ENCODE measurements at places on chromosomes 1 and 21. TPM values are rescaled to one million over a fixed set of nuclear protein-coding genes. Genes with fewer than 3 reads are reported as not detected.
A peak's percentile ranks its signal among the peaks of the same experiment; 100 is the strongest.

DNA sequence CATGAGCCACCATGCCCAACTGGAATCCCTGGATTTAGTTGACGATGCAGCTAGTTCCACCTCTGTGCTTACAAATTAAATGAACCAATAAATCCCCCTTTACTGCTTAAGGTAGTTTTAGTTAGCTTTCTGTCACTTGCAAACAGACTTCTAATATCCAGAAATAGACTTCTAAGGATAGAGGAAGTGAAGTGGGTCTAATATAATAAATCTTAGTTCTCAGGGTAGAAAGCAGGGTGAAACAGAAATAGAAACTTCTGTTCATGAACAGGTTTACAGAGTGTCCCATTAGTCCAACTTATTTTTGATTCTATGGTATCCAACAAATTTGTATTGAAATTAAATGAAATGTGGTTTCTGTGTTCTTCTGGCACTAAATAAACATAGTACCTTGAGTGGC is 20.1 kb downstream of the BCAS2 start:
- no peaks in the 10 kb centered on the region for H3K4me1 ChIP-seq
- H3K27ac ChIP-seq, result no peak overlapping the region
- no peak overlapping the region for H3K4me3 ChIP-seq
- H3K36me3 ChIP-seq, result peaks cover 27% of the 10 kb centered on the region
- DNase-seq, result no peak
- H3K27me3 ChIP-seq, result no peaks in the 10 kb centered on the region

- no peaks in the 10 kb centered on the region for H3K27me3 ChIP-seq
- no peak overlapping the region for H3K4me3 ChIP-seq
- DNase-seq, result peak; percentile 59
- H3K4me1 ChIP-seq, result peaks cover 17% of the 10 kb centered on the region
- H3K36me3 ChIP-seq, result peaks cover 5% of the 10 kb centered on the region
Observed at GRCh38 chr1:26697978-26698849, 2.4 kb downstream of the ARID1A start.

- no peak overlapping the region for H3K27ac ChIP-seq
- H3K27me3 ChIP-seq, result no peaks in the 10 kb centered on the region
- no peak overlapping the region for H3K4me3 ChIP-seq
- no peak for DNase-seq
- no peaks in the 10 kb centered on the region for H3K36me3 ChIP-seq
- H3K4me1 ChIP-seq, result peaks cover 7% of the 10 kb centered on the region
Observed at GRCh38 chr1:160952129-160952510, 2.5 kb downstream of the ITLN2 start.

- no peak for DNase-seq
- no peaks in the 10 kb centered on the region for H3K27me3 ChIP-seq
- peaks cover 17% of the 10 kb centered on the region for H3K36me3 ChIP-seq
- H3K27ac ChIP-seq, result peak overlapping the region; percentile 51
Observed at GRCh38 chr21:44872323-44872648, 1.2 kb downstream of the PTTG1IP start.

DNA sequence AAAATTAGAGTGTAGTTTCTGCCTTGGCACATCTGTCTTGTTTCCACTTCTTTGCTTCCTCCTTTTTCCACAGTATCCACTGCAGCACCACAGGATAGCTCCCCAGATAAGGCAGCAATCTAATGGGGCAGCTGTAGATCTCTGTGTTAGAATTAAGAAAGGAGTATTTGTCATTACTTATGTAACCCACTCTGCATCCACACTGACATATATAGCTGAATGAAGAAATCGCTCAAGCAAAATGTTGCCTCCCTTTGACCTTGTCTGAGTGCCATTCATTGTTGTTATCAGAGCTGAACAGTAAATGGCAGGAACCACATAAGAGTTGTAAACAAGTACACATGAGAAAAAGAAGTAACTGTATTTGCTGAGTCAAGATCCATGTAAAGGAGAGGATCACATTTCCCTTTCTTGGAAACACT is 45.9 kb upstream of the DPH5 start:
- H3K27me3 ChIP-seq, result no peaks in the 10 kb centered on the region
- peaks cover 48% of the 10 kb centered on the region for H3K4me1 ChIP-seq
- no peak for DNase-seq

- no peak for DNase-seq
- no peak overlapping the region for H3K4me3 ChIP-seq
- no peak overlapping the region for H3K27ac ChIP-seq
- no peaks in the 10 kb centered on the region for H3K27me3 ChIP-seq
- no peaks in the 10 kb centered on the region for H3K36me3 ChIP-seq
- H3K4me1 ChIP-seq, result no peaks in the 10 kb centered on the region
Observed at GRCh38 chr1:7648761-7649384, 122.2 kb upstream of the VAMP3 start.

- H3K27me3 ChIP-seq, result no peaks in the 10 kb centered on the region
- no peak overlapping the region for H3K27ac ChIP-seq
- no peak overlapping the region for H3K4me3 ChIP-seq
- peaks cover 21% of the 10 kb centered on the region for H3K4me1 ChIP-seq
- no peaks in the 10 kb centered on the region for H3K36me3 ChIP-seq
Observed at GRCh38 chr21:14569868-14570267, 23.8 kb upstream of the SAMSN1 start.

GRCh38 chr21:15604413-15604812 is 125.4 kb upstream of the USP25 start:
- H3K4me3 ChIP-seq, result no peak overlapping the region
- no peaks in the 10 kb centered on the region for H3K4me1 ChIP-seq
- no peak overlapping the region for H3K27ac ChIP-seq
- H3K27me3 ChIP-seq, result no peaks in the 10 kb centered on the region
- DNase-seq, result no peak

DNA sequence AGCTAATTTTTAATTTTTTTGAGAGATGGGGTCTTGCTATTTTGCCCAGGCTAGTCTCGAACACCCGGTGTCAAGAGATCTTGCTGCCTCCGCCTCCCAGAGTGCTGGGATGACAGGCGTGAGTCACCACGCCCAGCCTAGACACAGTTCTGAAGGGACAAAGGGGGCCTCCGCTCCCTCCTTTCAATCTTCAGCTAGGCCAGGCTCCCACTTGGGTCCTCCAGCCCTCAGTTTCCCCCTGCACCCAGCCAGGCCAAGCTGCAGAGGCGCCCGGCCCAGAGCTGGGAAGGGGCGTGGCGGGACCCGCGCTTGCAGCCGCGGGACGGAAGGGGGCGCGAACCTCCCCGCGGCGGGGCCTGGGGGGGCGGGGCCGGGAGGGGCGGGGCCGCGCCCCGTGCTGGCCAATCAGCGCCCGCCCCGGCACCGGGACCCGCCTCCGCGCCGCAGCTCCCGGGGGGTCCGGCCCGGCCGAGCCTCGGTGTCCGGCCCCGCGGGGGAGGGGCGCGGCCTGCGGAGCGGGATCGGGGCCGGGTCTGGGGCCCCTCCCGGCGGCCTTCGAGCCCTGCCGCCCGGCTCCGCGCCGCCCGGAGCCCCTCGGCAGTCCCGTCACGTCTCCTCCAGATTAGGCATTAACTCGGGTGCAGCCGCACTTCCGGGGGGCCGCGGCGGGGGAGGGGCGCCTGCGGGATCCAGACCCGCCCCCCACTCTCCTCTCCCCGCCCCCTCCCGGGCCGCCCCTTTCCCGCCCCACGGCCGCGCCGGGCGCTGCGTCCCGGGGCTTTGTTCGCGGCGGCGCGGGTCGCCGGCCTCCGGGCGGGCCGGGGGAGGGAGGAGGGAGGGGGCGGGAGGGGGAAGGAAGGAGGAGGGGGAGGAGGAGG is 559 bp upstream of the AGRN start:
- peaks cover 19% of the 10 kb centered on the region for H3K4me1 ChIP-seq
- no peaks in the 10 kb centered on the region for H3K27me3 ChIP-seq
- H3K36me3 ChIP-seq, result no peaks in the 10 kb centered on the region

DNA sequence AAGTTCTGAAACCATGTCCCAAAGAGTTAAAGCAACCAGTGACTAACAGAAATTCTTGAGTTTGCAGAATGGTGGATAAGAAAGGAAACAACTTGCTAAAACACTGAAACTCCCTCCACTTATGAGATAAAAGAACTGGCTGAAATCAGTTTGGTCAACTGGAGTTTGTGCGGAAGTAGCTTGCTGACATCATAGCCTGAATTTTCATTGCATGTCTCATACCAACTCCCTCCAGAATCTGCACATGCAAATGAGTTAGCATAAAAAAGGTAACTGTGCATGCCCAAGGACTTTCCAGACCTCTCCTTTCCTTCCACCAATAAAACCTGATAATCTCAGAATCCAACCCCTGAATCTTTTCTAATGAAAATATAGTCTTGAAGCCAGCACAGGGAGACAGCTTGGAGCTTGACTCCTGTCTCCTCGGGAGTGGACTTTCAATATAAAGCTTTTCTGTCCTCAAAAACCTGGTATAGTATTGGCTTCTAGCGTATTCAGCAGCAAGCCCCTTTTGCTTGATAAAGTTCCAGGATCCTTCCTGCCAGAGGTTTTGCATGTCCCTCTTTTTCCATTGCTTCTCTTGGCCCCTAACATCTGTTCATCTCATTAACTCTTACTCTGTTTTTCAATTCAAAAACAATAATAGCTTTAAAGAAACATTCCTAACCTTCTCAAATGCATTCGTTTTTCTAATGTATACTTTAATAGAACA is 785.8 kb upstream of the ADGRL4 start:
- no peak for DNase-seq
- no peak overlapping the region for H3K27ac ChIP-seq
- H3K4me3 ChIP-seq, result no peak overlapping the region
- H3K36me3 ChIP-seq, result no peaks in the 10 kb centered on the region

- H3K36me3 ChIP-seq, result no peaks in the 10 kb centered on the region
- no peaks in the 10 kb centered on the region for H3K27me3 ChIP-seq
- H3K27ac ChIP-seq, result no peak overlapping the region
- H3K4me3 ChIP-seq, result no peak overlapping the region
Observed at GRCh38 chr21:42155045-42155855, 63.7 kb upstream of the ABCG1 start.

- H3K27ac ChIP-seq, result no peak overlapping the region
- H3K4me3 ChIP-seq, result no peak overlapping the region
- H3K4me1 ChIP-seq, result no peaks in the 10 kb centered on the region
- no peak for DNase-seq
- H3K36me3 ChIP-seq, result no peaks in the 10 kb centered on the region
Observed at GRCh38 chr1:215636258-215636965, 69.3 kb downstream of the KCTD3 start.

- peaks cover 23% of the 10 kb centered on the region for H3K36me3 ChIP-seq
- peak overlapping the region; percentile 8 for H3K27ac ChIP-seq
- H3K4me3 ChIP-seq, result no peak overlapping the region
Observed at GRCh38 chr1:53957194-53957818, 11.2 kb downstream of the LRRC42 start.

- H3K27ac ChIP-seq, result no peak overlapping the region
- H3K4me3 ChIP-seq, result no peak overlapping the region
- peaks cover 20% of the 10 kb centered on the region for H3K4me1 ChIP-seq
- no peaks in the 10 kb centered on the region for H3K36me3 ChIP-seq
- H3K27me3 ChIP-seq, result no peaks in the 10 kb centered on the region
Observed at GRCh38 chr1:234619071-234619480, 9.1 kb upstream of the IRF2BP2 start.

- H3K36me3 ChIP-seq, result peaks cover 20% of the 10 kb centered on the region
- no peak overlapping the region for H3K4me3 ChIP-seq
- no peaks in the 10 kb centered on the region for H3K4me1 ChIP-seq
- H3K27ac ChIP-seq, result no peak overlapping the region
- no peaks in the 10 kb centered on the region for H3K27me3 ChIP-seq
- DNase-seq, result no peak
Observed at GRCh38 chr1:223788746-223789415, 56.9 kb downstream of the TP53BP2 start.

DNA sequence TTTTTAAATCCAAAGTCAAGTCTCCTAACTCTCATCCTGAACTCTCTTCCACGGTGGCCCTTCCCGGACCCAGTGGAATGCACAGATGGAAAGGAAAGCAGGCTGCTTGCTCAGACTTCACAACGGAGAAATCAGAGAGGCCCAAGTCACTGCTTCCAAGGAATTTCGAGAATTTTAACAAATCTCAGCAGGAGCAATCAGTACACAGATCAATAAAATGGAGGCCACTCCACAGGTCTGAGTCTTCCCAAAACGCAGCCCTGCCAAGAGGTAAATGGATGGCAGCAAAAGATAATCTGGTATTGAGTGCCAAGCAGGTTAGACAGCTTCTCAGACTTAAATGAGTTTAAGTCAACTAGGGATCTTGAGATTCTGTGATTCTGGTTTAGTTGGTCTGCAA is 81.1 kb upstream of the TIAM1 start:
- H3K4me3 ChIP-seq, result no peak overlapping the region
- DNase-seq, result no peak
- peaks cover 14% of the 10 kb centered on the region for H3K4me1 ChIP-seq

- H3K4me3 ChIP-seq, result no peak overlapping the region
- peaks cover 18% of the 10 kb centered on the region for H3K36me3 ChIP-seq
- H3K27ac ChIP-seq, result no peak overlapping the region
- no peak for DNase-seq
Observed at GRCh38 chr1:227753999-227754711, 18.9 kb downstream of the SNAP47 start.

- DNase-seq, result no peak
- H3K27me3 ChIP-seq, result no peaks in the 10 kb centered on the region
- no peak overlapping the region for H3K4me3 ChIP-seq
Observed at GRCh38 chr1:25979210-25979609, 18.7 kb downstream of the PAFAH2 start.

DNA sequence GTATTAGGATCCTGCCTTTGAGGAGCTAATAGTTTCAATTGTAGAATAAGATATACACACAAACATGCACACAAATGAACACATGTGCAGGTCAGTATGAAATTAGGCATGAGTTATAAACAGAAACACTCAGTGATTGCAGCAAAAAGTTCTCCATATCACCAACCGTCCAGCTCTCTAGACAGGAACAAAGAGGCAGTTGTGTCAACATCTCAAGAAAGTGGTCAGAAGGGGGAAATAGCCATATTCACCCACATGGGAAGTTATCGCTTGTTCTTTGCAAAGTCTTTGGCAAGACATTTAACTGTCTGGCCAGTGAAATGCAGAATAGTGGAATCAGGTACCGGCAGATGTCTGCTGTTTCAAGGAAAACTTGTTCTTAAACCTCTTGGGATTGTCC is 29.4 kb upstream of the PIGC start:
- no peak overlapping the region for H3K27ac ChIP-seq
- DNase-seq, result no peak
- no peaks in the 10 kb centered on the region for H3K36me3 ChIP-seq

DNA sequence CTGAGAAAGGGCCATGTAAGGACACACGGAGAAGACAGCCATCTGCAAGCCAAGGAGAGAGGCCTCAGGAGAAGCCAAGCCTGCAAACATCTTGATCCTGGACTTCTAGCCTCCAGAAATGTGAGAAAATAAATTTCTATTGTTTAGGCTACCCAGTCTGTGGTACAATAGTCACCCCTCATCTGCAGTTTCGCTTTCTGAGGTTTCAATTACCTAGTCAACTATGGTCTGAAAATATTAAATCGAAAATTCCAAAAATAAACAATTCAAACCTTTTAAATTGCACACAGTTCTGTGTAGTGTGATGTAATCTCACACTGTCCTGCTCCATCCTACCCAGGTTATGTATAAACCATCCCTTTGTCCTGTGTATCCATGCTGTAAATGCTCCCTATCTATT is 52.6 kb downstream of the ZNF644 start:
- no peak overlapping the region for H3K27ac ChIP-seq
- no peak for DNase-seq
- no peak overlapping the region for H3K4me3 ChIP-seq
- H3K27me3 ChIP-seq, result no peaks in the 10 kb centered on the region
- peaks cover 35% of the 10 kb centered on the region for H3K36me3 ChIP-seq
- H3K4me1 ChIP-seq, result peaks cover 44% of the 10 kb centered on the region

The ANGPTL3 gene
- total RNA-seq, result not detected

The ARF1 gene
- total RNA-seq, result 350 TPM

The TMEM51 gene
- not detected for total RNA-seq

The FAM110D gene
- not detected for total RNA-seq

The KCNJ15 gene
- 0.43 TPM for total RNA-seq

The AADACL4 gene
- total RNA-seq, result not detected

The AMY2B gene
- total RNA-seq, result 6.1 TPM

The CATSPERE gene
- 0.20 TPM for total RNA-seq

The SLAMF9 gene
- total RNA-seq, result not detected

The MIXL1 gene
- not detected for total RNA-seq

The IKBKE gene
- total RNA-seq, result 14.9 TPM

All from activated CD8-positive, alpha-beta T cell treated with anti-CD3 and anti-CD28 coated beads for 36 hours (primary cell).